ENCODE measurements at places on chromosomes 11 and 22. TPM values are rescaled to one million over a fixed set of nuclear protein-coding genes. Genes with fewer than 3 reads are reported as not detected.

The SERPING1 gene
- total RNA-seq = 2.1 TPM

The NXPE1 gene
- total RNA-seq = not detected

The SYT9 gene
- not detected for total RNA-seq

The P2RX6 gene
- total RNA-seq = not detected

The CFAP300 gene
- not detected for total RNA-seq

The MUC6 gene
- not detected for total RNA-seq

The CENATAC gene
- 33.1 TPM for total RNA-seq

The TSSK2 gene
- total RNA-seq = not detected

The FOSL1 gene
- total RNA-seq = 77.2 TPM

The SPDYC gene
- total RNA-seq = not detected

The OR51E2 gene
- not detected for total RNA-seq

The FDX1 gene
- total RNA-seq = 16.0 TPM

The SPI1 gene
- 0.74 TPM for total RNA-seq

The CRYBA4 gene
- total RNA-seq = not detected

The MAP6 gene
- not detected for total RNA-seq

The ARFIP2 gene
- total RNA-seq = 55.4 TPM

The FLRT1 gene
- not detected for total RNA-seq

The MMP7 gene
- total RNA-seq = 0.19 TPM

The TM7SF2 gene
- total RNA-seq = 18.7 TPM

The SCYL1 gene
- 94.3 TPM for total RNA-seq

The RHOD gene
- total RNA-seq = 0.35 TPM

The ARRB1 gene
- total RNA-seq = 25.1 TPM

The SULT4A1 gene
- total RNA-seq = not detected

The KCNK4 gene
- total RNA-seq = not detected

The RIBC2 gene
- total RNA-seq = 2.5 TPM

The SPTBN2 gene
- total RNA-seq = 0.81 TPM

The C11orf91 gene
- not detected for total RNA-seq

The MMP3 gene
- not detected for total RNA-seq

The HORMAD2 gene
- total RNA-seq = not detected

The OR9I1 gene
- total RNA-seq = not detected

The SAA2 gene
- 4.5 TPM for total RNA-seq

The FAT3 gene
- total RNA-seq = 0.03 TPM

The ZBTB16 gene
- 4.4 TPM for total RNA-seq

The SCO2 gene
- 12.7 TPM for total RNA-seq

The PRRG4 gene
- 0.45 TPM for total RNA-seq

The OAF gene
- 5.3 TPM for total RNA-seq
